Urinary bladder (tissue), 4 donors: ENCODE measurements at places on chromosomes 5 and 9. TPM values are rescaled to one million over a fixed set of nuclear protein-coding genes. Genes with fewer than 3 reads are reported as not detected.

Gene SLIT3
- total RNA-seq, result 109 TPM

Gene PIP5KL1
- total RNA-seq, result 0.48 TPM

Gene PCDHGC4
- 6.8 TPM for total RNA-seq

Gene SPATA9
- 2.1 TPM for total RNA-seq

Gene NEUROG1
- total RNA-seq, result not detected

Gene DOK3
- total RNA-seq, result 2.9 TPM

Gene SEMA6A
- total RNA-seq, result 54.0 TPM

Gene HAVCR2
- total RNA-seq, result 8.7 TPM

Gene PCDHA2
- 0.37 TPM for total RNA-seq

Gene CBY3
- total RNA-seq, result not detected

Gene OR1J1
- not detected for total RNA-seq

Gene FOXD4L3
- total RNA-seq, result not detected

Gene SUSD1
- total RNA-seq, result 19.9 TPM

Gene LCN10
- not detected for total RNA-seq

Gene ABCA1
- 46.9 TPM for total RNA-seq

Gene PTPRD
- total RNA-seq, result 210 TPM
